Breast epithelium (tissue), 4 donors: ENCODE measurements at places on chromosomes 4 and X.
A peak's percentile ranks its signal among the peaks of the same experiment; 100 is the strongest.

- H3K27me3 ChIP-seq = no peaks in the 10 kb centered on the region
- no peak overlapping the region for H3K27ac ChIP-seq
- H3K4me1 ChIP-seq = no peaks in the 10 kb centered on the region
- no peak for DNase-seq
- H3K4me3 ChIP-seq = no peak overlapping the region
Measured at GRCh38 chrX:43225626-43226328, 430.3 kb upstream of the MAOA start.

DNA sequence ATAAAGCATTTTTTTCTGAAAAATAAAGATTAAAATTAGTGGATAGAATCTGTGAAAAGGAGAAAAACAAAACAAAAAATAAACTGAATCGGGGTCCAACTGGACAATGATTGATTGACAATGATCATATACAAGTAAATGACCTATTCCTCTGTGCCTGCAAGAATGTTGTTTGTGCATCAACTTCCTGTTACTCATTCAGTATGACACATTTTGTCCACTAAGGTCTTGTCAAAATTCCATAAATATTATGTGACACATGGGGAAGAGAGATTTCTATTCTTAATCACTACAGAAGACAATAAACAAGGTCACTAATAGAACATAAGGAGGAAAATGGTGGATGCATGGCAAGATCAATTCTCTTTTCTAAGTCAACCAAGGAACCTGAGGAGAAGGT lies 54.9 kb downstream of the F8 start:
- no peak overlapping the region for H3K4me3 ChIP-seq
- no peak for DNase-seq
- no peaks in the 10 kb centered on the region for H3K36me3 ChIP-seq
- H3K27ac ChIP-seq = no peak overlapping the region

GRCh38 chr4:3269105-3269927 lies 20.4 kb downstream of the MSANTD1 start:
- H3K4me3 ChIP-seq = no peak overlapping the region
- H3K4me1 ChIP-seq = no peaks in the 10 kb centered on the region
- no peaks in the 10 kb centered on the region for H3K36me3 ChIP-seq
- no peak overlapping the region for H3K27ac ChIP-seq
- DNase-seq = no peak

DNA sequence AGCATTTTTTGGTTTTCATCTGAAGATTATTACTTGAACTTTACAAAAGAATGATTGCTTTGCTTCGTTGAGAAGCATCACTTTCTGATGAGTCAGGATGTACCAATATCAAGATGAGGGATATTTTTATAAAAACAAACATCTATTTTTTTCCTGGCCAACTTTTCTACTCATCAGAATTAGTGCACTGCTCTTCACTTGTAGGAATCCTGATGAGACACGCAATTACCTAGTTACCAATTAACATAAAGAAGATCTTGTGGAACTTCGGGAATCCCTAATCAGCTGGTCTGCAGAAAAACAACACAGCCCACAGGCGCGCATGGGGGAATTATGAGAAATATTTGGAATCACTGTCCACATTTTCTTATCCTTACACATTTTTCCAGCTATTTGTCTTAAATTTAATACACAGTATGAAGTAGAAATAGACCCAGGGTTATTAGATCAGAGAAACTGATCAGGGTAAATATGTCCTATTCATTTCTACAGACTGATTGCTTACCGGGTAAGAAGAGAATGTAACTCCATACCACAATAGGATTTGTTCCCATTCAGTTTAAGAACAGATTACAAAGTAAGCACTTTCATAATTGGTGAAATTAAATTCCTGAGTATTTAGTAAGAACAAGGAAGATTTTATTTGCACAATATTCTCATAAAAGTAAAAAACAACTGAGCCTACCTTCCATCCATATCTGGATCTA lies 50.9 kb downstream of the MFAP3L start:
- H3K36me3 ChIP-seq = no peaks in the 10 kb centered on the region
- no peak for DNase-seq
- H3K4me1 ChIP-seq = no peaks in the 10 kb centered on the region
- no peak overlapping the region for H3K27ac ChIP-seq
- H3K4me3 ChIP-seq = no peak overlapping the region
- H3K27me3 ChIP-seq = no peaks in the 10 kb centered on the region

DNA sequence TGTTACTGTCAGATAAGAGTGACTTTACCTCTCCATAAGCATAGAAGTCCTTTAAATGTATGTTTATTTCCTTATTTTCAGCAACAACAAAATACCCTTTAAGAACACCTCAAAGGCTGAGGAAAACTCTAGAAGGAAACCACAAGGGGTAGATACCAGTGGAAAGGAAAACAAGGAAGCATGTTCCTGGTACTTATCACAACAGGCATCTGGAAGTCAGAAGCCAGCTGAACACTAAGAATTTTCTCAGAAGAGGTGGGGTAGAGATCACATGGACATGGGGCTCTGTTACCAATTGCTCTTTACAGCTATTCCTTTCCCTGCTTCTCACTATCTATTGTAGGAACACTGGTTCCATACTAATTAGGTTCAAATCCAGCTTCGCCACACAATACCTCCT lies 51.5 kb upstream of the BEND2 start:
- no peak overlapping the region for H3K4me3 ChIP-seq
- H3K4me1 ChIP-seq = no peaks in the 10 kb centered on the region
- no peaks in the 10 kb centered on the region for H3K36me3 ChIP-seq

DNA sequence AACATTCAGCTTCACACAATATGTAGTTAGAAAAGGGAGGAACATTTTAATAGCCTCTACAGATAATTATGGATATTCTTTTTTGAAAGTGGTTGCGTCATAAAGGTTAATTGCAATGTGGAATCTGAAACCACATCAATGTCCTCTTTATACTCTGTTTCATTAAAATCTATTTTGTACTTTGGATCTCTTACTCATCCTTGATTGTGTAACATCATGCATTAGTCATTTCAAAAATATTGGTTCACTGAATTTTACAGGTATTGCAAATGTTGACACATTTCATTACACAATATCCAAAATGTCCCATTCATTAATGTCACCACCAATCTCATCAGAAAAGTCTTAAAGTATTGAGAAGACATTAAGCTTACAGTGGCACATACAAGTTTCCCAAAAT lies 62.7 kb upstream of the USP9X start:
- H3K4me3 ChIP-seq = no peak overlapping the region
- H3K27me3 ChIP-seq = no peaks in the 10 kb centered on the region
- no peaks in the 10 kb centered on the region for H3K4me1 ChIP-seq
- peak overlapping the region; percentile 40 for H3K27ac ChIP-seq
- no peaks in the 10 kb centered on the region for H3K36me3 ChIP-seq
- DNase-seq = no peak

- H3K27ac ChIP-seq = no peak overlapping the region
- no peak overlapping the region for H3K4me3 ChIP-seq
- no peaks in the 10 kb centered on the region for H3K4me1 ChIP-seq
Measured at GRCh38 chr4:55611358-55612059, 19.5 kb upstream of the PDCL2 start.

- H3K4me1 ChIP-seq = no peaks in the 10 kb centered on the region
- no peak overlapping the region for H3K27ac ChIP-seq
- H3K36me3 ChIP-seq = no peaks in the 10 kb centered on the region
Measured at GRCh38 chrX:143121477-143121876, 95.7 kb downstream of the SPANXN4 start.

- no peaks in the 10 kb centered on the region for H3K36me3 ChIP-seq
- DNase-seq = no peak
- no peaks in the 10 kb centered on the region for H3K27me3 ChIP-seq
- peak within 1 kb of the TSS; percentile 11 for H3K4me3 ChIP-seq
- H3K4me1 ChIP-seq = no peaks in the 10 kb centered on the region
- no peak within 1 kb of the TSS for H3K27ac ChIP-seq
Measured at GRCh38 chrX:101385795-101386541, at the start of gene BTK. TSS of gene BTK (minus strand) at chrX:101386191. CDS start at chrX:101375284, 10,907 bp downstream.

DNA sequence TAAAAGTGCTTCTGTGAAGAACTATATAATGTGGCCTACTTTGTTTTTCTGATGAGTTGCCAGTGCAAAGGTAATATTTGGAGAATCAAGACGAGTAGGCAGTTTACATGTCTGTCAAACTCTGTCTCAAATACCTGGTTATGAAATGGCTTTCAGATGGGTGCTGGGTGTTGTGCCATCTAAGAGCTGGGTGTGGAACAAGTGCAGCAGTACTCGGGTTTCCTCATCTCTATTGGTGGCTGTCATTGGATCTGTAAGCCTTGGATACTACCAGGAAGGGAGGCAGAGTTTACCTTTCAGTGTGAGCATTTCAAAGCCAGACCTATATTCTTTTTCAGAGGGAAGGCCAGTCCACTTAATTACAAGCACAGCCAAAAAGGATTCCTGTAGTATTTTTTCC lies 37.2 kb downstream of the MTM1 start:
- no peak overlapping the region for H3K4me3 ChIP-seq
- no peaks in the 10 kb centered on the region for H3K4me1 ChIP-seq
- H3K27me3 ChIP-seq = no peaks in the 10 kb centered on the region
- no peaks in the 10 kb centered on the region for H3K36me3 ChIP-seq
- H3K27ac ChIP-seq = no peak overlapping the region

GRCh38 chr4:1449475-1449832 lies 43.2 kb upstream of the NKX1-1 start:
- H3K36me3 ChIP-seq = no peaks in the 10 kb centered on the region
- H3K4me3 ChIP-seq = no peak overlapping the region
- no peak for DNase-seq
- no peak overlapping the region for H3K27ac ChIP-seq
- H3K4me1 ChIP-seq = no peaks in the 10 kb centered on the region
- peaks cover 37% of the 10 kb centered on the region for H3K27me3 ChIP-seq

- DNase-seq = no peak
- H3K4me1 ChIP-seq = peaks cover 16% of the 10 kb centered on the region
Measured at GRCh38 chr4:972651-973424, 531 bp downstream of the DGKQ start.

DNA sequence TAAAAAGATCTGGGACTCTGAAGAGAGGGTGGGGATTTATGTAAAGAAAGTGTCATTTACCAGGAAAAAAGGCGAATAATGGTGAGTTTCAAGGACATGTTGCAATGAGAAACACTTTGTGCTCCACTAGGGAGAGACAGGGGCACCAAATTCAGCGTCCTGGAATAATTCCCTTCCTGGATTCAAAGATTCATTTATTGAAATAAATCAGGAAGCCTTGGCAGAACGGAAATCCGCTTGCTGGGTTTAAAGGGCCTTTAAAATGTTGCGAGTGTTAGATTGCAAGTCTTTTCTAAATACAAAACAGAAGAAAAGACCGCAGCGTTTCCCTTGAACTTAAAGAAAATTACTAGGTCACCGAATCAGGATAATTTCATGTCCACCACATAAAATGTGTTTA lies 3.8 kb upstream of the ZIC3 start:
- peaks cover 74% of the 10 kb centered on the region for H3K27me3 ChIP-seq
- H3K4me3 ChIP-seq = no peak overlapping the region
- no peaks in the 10 kb centered on the region for H3K36me3 ChIP-seq
- H3K27ac ChIP-seq = no peak overlapping the region
- no peaks in the 10 kb centered on the region for H3K4me1 ChIP-seq

GRCh38 chr4:82614838-82615449 lies 53.2 kb upstream of the TMEM150C start:
- no peaks in the 10 kb centered on the region for H3K27me3 ChIP-seq
- no peaks in the 10 kb centered on the region for H3K36me3 ChIP-seq
- no peak overlapping the region for H3K4me3 ChIP-seq
- no peak overlapping the region for H3K27ac ChIP-seq

GRCh38 chr4:148092316-148093014 lies 349.7 kb downstream of the NR3C2 start:
- H3K4me1 ChIP-seq = no peaks in the 10 kb centered on the region
- DNase-seq = no peak
- H3K27ac ChIP-seq = no peak overlapping the region
- no peaks in the 10 kb centered on the region for H3K36me3 ChIP-seq
- H3K4me3 ChIP-seq = no peak overlapping the region

DNA sequence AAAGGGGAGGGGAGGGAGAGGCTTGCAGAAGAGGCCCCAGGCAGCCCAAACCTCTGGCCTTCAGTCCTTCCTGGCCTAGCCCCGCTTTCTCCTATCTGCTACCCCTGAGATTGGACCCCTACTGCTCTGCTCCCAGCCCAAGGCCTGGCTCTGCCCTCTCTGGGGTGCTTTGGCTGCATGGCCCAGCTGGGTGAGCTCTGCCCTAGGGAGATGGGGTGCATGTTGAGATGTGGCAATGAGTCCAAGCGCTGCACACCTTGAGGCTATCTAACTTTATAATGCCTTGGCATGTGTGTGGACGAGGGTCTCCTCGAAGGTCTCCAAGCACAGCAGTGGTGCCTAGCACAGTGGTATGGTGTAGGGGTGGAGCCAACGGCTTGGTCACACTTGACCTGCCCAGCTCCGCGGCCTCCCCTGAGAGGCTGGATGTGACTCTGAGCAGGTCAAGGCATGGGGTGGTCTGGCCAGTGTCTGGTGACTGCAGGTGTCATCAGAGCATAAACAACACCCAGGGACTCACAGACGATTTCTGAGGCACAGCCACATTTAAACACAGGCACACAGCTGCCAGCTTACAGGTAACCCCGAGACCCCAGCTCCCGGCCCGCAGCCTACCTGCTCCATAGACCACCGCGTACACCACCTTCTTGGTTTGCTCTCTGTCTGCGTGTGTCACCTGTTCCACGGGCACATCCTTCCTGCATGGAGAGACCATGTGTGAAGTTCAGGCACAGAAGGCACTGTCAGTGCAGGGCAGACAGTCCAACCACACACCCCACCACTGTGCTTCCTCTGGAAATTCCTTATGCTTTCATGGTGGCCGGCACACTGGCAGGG lies 36.3 kb downstream of the NAT8L start:
- H3K27ac ChIP-seq = no peak overlapping the region
- no peaks in the 10 kb centered on the region for H3K27me3 ChIP-seq
- no peak for DNase-seq
- H3K4me3 ChIP-seq = no peak overlapping the region
- no peaks in the 10 kb centered on the region for H3K36me3 ChIP-seq

- peak; percentile 28 for DNase-seq
- H3K36me3 ChIP-seq = peaks cover 19% of the 10 kb centered on the region
- no peak overlapping the region for H3K4me3 ChIP-seq
- H3K27ac ChIP-seq = no peak overlapping the region
Measured at GRCh38 chr4:10079256-10079655, 37.3 kb downstream of the WDR1 start.

GRCh38 chrX:153244767-153245166 lies 65.7 kb downstream of the MAGEA1 start:
- H3K36me3 ChIP-seq = no peaks in the 10 kb centered on the region
- no peaks in the 10 kb centered on the region for H3K4me1 ChIP-seq
- no peak overlapping the region for H3K27ac ChIP-seq
- H3K27me3 ChIP-seq = no peaks in the 10 kb centered on the region
- no peak for DNase-seq

DNA sequence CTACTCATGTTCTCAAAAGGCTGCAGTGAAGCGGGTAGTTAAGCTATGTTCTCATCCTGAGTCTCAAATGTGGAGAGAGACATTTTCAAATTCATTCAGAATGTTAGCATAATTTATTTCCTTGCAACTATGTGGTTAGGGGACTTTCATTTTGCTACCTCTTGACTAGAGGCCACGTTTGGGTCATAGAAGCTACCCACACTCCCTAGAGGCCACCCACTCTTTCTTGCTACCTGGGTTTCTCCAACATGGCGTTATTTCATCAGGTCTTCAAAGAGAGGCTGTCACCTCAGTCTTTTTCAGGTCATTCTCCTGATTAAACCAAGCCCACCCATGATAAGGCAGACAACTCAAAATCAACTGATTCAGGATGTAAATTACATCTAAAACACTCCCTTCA lies 34.3 kb upstream of the NLGN4X start:
- DNase-seq = no peak
- no peaks in the 10 kb centered on the region for H3K4me1 ChIP-seq
- no peak overlapping the region for H3K4me3 ChIP-seq
- H3K36me3 ChIP-seq = no peaks in the 10 kb centered on the region

GRCh38 chrX:117096528-117096927 lies 633.8 kb upstream of the CT83 start:
- no peaks in the 10 kb centered on the region for H3K36me3 ChIP-seq
- H3K4me3 ChIP-seq = no peak overlapping the region
- no peak overlapping the region for H3K27ac ChIP-seq
- H3K27me3 ChIP-seq = no peaks in the 10 kb centered on the region
